ENCODE measurements at places on chromosomes 16 and 17. TPM values are rescaled to one million over a fixed set of nuclear protein-coding genes. Genes with fewer than 3 reads are reported as not detected.

DNA sequence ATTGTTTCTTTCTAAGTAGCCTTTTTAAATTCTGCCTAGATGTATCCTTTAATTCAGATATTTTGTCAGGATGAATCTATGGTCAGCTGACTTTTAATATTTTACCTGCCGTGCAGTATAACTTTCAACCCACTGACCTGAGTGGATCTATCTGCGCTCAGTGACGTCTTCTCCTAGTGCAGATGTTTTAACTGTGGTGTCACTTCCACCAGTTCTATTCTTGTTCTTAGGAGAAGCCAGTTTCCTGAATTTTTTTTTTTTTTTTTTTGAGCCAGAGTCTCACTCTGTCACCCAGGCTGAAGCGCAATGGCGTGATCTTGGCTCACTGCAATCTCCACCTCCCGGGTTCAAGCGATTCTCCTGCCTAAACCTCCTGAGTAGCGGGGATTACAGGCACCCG, 5.0 kb upstream of the TM4SF5 start:
- H3K36me3 ChIP-seq: no peaks in the 10 kb centered on the region
- no peak for DNase-seq
- H3K4me1 ChIP-seq: no peaks in the 10 kb centered on the region
- peak overlapping the region; percentile 39 for H3K27ac ChIP-seq

- H3K4me1 ChIP-seq: peaks cover under 1% of the 10 kb centered on the region
- peak overlapping the region; percentile 91 for H3K27ac ChIP-seq
- peaks cover 6% of the 10 kb centered on the region for H3K36me3 ChIP-seq
- peak overlapping the region; percentile 60 for H3K4me3 ChIP-seq
- DNase-seq: no peak
Observed at GRCh38 chr17:72119077-72119872, 1.5 kb upstream of the SOX9 start.

DNA sequence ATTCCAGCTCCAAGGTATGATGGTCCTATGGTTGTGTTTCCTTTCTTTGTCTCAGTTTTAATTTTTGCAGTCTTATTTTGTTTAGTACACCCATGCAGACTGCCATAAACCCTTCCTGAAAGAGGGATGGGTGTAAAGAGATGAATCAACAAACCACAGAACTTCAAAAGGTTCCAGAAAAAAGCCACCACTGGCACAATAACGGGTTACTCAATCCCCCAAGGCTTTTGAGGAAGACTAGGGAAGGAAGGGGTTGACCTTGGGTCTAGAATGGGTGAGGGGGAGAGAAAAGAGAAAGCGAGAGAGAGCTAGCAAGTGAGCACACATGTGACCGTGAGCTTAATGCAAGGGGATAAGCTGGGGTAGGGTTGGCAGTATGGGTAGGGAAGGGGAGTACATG, 168.1 kb downstream of the XYLT1 start:
- H3K4me3 ChIP-seq: no peak overlapping the region
- H3K27ac ChIP-seq: peak overlapping the region; percentile 95
- peaks cover 69% of the 10 kb centered on the region for H3K4me1 ChIP-seq
- no peak for DNase-seq
- no peaks in the 10 kb centered on the region for H3K36me3 ChIP-seq
- H3K27me3 ChIP-seq: no peaks in the 10 kb centered on the region

DNA sequence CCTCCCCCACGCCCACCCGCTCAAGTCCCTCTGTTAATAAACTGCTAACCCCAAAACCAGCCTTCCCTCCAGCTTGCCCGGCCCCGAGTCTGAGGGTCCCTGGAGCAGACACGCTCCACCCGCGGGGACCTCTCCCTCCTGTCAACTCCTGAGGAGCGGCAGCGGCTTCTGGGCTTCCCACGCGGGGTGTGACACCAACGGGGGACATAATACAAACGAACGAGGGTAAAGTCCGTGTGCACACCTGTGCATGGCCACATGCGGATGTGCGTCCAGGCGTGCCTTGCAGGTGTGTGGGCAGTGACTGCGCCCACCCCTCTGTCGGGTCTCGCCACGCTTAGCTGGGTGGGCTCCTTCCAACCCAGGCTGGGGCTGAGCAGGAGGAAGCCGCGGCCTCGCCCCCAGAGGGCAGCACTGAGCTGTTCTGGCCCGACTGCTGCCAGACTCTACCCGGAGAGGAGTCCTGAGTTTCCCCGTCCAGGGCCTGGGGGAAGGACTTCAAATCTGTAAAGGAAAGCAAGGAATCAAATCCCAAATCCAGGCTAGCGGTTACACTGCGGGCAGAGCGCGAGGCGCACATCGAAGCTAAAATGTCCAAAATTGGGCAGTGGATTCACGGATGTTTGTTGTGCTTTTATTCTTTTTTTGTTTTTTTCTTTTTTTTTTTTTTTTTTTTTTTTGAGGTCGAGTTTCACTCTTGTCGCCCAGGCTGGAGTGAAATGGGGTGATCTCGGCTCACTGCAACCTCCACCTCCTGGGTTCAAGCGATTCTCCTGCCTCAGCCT, 24.2 kb upstream of the KRT17 start:
- H3K27me3 ChIP-seq: no peaks in the 10 kb centered on the region
- no peak overlapping the region for H3K27ac ChIP-seq
- H3K4me3 ChIP-seq: peak overlapping the region; percentile 47
- no peaks in the 10 kb centered on the region for H3K4me1 ChIP-seq
- H3K36me3 ChIP-seq: no peaks in the 10 kb centered on the region

- no peaks in the 10 kb centered on the region for H3K27me3 ChIP-seq
- no peaks in the 10 kb centered on the region for H3K36me3 ChIP-seq
- H3K4me1 ChIP-seq: no peaks in the 10 kb centered on the region
- no peak overlapping the region for H3K4me3 ChIP-seq
Observed at GRCh38 chr17:82662711-82663261, 14.5 kb upstream of the WDR45B start.

DNA sequence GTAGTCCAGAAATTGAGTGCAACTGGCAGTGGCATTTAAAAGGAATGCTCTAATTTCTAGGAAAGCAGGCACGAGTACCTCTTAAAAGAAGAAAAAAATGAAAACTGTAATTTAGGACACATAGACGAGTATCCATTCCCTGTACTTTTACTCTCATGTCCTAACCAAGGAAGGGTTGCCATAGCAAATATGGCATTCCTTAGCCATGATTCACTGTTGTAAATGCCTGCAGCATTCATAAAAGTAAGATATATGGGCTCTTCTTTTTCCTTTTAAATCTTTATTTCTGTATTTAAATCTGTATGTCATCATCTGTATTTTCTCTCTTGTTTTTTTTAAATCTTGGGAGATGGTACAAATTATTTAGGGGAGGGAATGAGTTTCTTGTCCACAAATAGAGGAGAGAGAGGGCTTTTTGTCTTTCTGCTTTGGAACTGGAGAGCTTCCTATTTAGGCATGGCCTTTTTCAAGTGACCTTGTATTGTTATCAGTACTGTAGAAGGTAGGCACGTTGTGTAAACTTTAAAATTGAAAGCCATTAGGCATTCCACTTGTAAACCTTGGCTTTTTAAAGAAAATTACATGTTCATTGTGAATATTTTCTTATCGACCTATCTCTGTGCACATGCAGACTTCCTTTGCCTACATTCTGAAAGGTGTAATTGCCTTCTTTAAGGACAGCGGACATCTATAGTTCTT, 50.0 kb downstream of the TENT4B start:
- H3K27me3 ChIP-seq: no peaks in the 10 kb centered on the region
- H3K27ac ChIP-seq: peak overlapping the region; percentile 59
- DNase-seq: no peak
- H3K4me1 ChIP-seq: peaks cover 31% of the 10 kb centered on the region
- no peaks in the 10 kb centered on the region for H3K36me3 ChIP-seq

DNA sequence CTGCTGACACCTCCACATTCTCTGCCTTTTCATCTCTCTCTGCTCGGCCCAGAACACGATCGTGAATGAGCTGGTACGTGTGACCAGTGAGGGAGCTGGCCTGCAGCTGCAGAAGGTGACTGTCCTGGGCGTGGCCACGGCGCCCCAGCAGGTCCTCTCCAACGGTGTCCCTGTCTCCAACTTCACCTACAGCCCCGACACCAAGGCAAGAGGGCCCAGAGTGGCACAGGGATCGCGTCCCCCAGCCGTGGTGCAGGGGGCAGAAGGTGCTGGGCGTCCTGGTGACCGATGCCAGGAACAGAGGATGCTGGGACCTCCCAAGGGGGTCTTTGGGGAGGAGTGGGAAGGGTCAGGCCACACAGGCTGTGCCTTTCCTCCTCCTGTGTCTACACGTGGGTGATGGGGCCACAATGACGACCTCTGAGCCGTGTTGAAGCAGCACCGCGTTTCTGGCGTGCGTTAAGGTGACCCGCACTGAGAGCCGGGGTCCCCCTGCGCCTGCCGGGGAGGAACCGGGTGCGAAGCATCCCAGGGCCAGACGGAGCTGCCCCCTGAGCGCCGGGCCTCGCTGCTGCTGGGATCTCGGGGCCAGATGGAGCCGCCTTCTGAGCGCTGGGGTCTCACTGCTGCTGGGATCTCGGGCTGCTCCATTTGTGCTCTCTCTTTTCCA, 17.4 kb downstream of the GAA start:
- H3K4me1 ChIP-seq: no peaks in the 10 kb centered on the region
- H3K4me3 ChIP-seq: no peak overlapping the region
- no peaks in the 10 kb centered on the region for H3K36me3 ChIP-seq
- no peak for DNase-seq

- peak overlapping the region; percentile 61 for H3K4me3 ChIP-seq
- peaks cover 12% of the 10 kb centered on the region for H3K27me3 ChIP-seq
- no peak for DNase-seq
Observed at GRCh38 chr17:61412860-61413660, 13.4 kb downstream of the TBX2 start.

DNA sequence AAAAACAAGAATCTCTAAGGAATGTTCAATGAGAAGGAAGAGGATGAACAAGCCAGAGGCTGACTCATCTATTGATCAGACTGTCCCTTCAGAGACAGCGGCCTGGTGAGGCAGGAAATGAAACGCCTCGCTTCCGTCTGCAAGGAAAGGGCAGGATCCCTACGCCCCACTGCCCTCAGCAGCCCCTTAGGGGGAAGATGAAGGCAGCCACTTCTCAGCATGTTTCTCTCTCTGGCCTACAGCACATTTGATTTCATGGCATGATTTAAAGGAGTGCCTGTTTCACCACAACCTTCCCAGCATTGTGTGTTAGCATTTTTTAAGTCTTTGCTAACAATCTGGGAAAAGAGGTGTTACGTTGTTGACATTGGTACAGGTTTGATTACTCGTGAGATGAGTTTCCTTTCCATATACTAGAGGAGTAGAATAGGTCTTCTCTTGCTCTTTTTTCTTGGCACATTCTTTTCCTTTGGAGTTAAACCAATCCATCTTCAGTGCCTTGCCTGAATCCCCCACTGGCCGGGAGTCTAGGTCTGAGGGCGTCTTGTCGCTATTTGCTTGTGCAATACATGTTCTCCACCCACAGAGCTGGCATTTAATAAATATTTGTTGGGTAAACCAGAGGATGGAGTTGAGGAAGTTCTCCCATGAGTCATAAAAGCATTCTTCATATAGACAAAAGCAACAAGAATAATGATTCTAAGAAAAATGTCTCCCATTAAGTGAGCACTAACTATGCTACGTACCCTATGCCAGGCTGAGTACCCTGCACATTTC, 47.4 kb downstream of the RBFOX3 start:
- H3K36me3 ChIP-seq: no peaks in the 10 kb centered on the region
- no peaks in the 10 kb centered on the region for H3K27me3 ChIP-seq
- no peaks in the 10 kb centered on the region for H3K4me1 ChIP-seq
- H3K27ac ChIP-seq: no peak overlapping the region

DNA sequence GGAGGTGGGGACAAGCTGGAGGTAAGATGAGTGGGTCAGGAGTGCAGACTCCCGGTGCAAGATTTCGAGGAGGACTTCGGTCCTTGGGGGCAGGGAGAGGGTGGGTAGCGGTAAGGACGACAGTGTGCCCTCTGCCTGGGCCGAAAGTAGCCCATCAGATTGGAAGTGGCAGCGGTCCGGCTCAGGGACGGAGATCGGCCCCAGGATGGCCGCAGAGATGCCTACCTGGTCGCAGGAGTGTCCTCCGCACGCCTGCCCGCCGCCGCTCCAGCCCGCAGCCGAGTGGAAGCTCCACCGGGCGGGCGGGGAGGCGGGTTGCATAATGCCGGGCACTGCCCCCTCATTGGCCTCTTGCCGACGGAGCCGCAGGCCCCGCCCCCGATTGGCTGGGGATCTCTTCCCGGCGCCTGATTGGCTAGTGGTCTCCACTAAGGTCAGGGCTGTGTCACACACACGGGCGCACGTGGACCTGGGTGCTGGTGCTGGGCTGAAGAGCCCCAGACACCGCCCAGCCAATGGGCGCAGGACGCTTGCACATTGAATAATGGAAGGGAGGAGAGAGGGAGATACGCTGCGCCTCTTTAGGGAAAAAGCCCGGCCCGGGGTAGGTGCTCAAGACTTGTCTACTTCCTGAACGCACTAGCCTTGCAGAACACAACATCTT, at the start of gene PER1:
Gene PER1, minus strand, starts transcription at position 293 of the 664 bp plus-strand sequence. CDS start 1,698 bp downstream, outside the sequence.
- peak within 1 kb of the TSS; percentile 65 for H3K4me3 ChIP-seq
- H3K4me1 ChIP-seq: peaks cover 13% of the 10 kb centered on the region
- H3K27me3 ChIP-seq: no peaks in the 10 kb centered on the region

- no peak for DNase-seq
- peaks cover 20% of the 10 kb centered on the region for H3K4me1 ChIP-seq
- H3K27me3 ChIP-seq: no peaks in the 10 kb centered on the region
- no peak overlapping the region for H3K4me3 ChIP-seq
Observed at GRCh38 chr17:51057534-51057933, 63.1 kb downstream of the SPAG9 start.

DNA sequence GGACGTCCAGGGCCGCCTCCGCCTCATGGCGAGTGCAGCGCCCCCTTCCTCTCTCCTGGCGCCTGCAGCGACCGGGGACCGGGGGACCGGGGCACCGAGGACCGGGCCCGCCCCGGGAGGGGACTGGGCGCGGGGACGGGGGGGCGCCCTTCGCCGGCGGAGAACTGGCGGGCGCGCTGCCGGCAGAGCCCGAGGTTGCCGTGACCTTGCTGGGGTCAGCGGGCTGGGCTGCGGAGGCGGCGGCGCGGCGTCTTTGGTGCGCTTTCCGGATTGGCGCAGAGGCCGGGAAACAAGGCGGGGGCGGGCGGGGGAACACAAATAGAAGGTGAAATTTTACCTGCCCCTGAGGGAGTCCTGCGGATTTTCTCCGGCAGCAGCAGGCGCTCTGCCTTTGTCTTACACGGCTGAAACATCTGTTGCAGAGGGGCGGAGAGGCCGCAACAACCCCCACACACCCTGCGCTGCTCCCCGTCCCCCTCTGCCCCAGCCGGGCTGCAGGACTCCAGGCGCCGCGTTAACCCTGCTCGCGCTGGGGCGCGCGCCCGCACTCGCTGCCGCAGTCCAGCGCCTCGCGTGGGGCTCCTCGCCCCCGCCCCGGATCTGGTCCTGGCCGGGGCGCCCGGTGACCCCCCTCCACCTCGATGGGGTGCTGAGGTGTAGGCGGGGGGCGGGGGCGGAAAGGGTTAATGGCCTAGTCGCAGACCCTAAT, 53.5 kb downstream of the SREBF1 start:
- H3K4me1 ChIP-seq: peaks cover 34% of the 10 kb centered on the region
- peak; percentile 88 for DNase-seq
- no peaks in the 10 kb centered on the region for H3K27me3 ChIP-seq
- H3K36me3 ChIP-seq: no peaks in the 10 kb centered on the region
- H3K4me3 ChIP-seq: peak overlapping the region; percentile 27
- H3K27ac ChIP-seq: peak overlapping the region; percentile 66

GRCh38 chr16:64278196-64278595, 843.7 kb downstream of the CDH11 start:
- H3K4me1 ChIP-seq: no peaks in the 10 kb centered on the region
- DNase-seq: no peak
- no peaks in the 10 kb centered on the region for H3K27me3 ChIP-seq
- no peak overlapping the region for H3K27ac ChIP-seq

The PLD6 gene
- 1.7 TPM for total RNA-seq

The RGS11 gene
- 14.0 TPM for total RNA-seq

The CCL17 gene
- not detected for total RNA-seq

All from pancreas (tissue), 10 donors.